ENCODE measurements at places on chromosomes 2 and 18. TPM values are rescaled to one million over a fixed set of nuclear protein-coding genes. Genes with fewer than 3 reads are reported as not detected.

Gene KRTCAP3
- not detected for total RNA-seq

Gene LYG2
- total RNA-seq, result not detected

Gene PPP1R1C
- total RNA-seq, result 4.8 TPM

Gene DAPL1
- not detected for total RNA-seq

Gene SIX3
- total RNA-seq, result not detected

Gene RPRM
- not detected for total RNA-seq

Gene SERPINB12
- total RNA-seq, result not detected

Gene ALK
- 0.26 TPM for total RNA-seq

Gene GEN1
- 24.7 TPM for total RNA-seq

Gene DOCK10
- total RNA-seq, result 22.7 TPM

Gene SULT1C4
- total RNA-seq, result not detected

Gene CHRND
- not detected for total RNA-seq

Gene SP140
- total RNA-seq, result 0.65 TPM

Gene IL1RL1
- not detected for total RNA-seq

Gene GKN2
- total RNA-seq, result 0.24 TPM

Gene TXNDC9
- total RNA-seq, result 209 TPM

Gene IL1RL2
- not detected for total RNA-seq

Gene CCBE1
- 6.5 TPM for total RNA-seq

Gene TRIM43
- total RNA-seq, result not detected

Gene INHA
- 0.86 TPM for total RNA-seq

Gene FKBP1B
- total RNA-seq, result 5.2 TPM

Gene IL18R1
- not detected for total RNA-seq

Gene FAM124B
- not detected for total RNA-seq

Gene KCNK3
- 0.05 TPM for total RNA-seq
